ENCODE measurements at places on chromosomes 12 and 14. TPM values are rescaled to one million over a fixed set of nuclear protein-coding genes. Genes with fewer than 3 reads are reported as not detected.

The KRT3 gene
- total RNA-seq = not detected

The GPR84 gene
- 0.55 TPM for total RNA-seq

The PTPN21 gene
- 35.0 TPM for total RNA-seq

The CLEC4A gene
- total RNA-seq = 1.7 TPM

The FSCB gene
- total RNA-seq = not detected

The KCNK10 gene
- total RNA-seq = not detected

The EMP1 gene
- 477 TPM for total RNA-seq

The PIK3C2G gene
- total RNA-seq = not detected

All from left cardiac atrium (tissue), 4 donors.